ENCODE measurements at places on chromosomes 2 and 18.

- no peak for DNase-seq
Measured at GRCh38 chr2:224217962-224218347, 178.9 kb upstream of the SERPINE2 start.

GRCh38 chr18:27887287-27887686, 289.6 kb downstream of the CDH2 start:
- DNase-seq: no peak

DNA sequence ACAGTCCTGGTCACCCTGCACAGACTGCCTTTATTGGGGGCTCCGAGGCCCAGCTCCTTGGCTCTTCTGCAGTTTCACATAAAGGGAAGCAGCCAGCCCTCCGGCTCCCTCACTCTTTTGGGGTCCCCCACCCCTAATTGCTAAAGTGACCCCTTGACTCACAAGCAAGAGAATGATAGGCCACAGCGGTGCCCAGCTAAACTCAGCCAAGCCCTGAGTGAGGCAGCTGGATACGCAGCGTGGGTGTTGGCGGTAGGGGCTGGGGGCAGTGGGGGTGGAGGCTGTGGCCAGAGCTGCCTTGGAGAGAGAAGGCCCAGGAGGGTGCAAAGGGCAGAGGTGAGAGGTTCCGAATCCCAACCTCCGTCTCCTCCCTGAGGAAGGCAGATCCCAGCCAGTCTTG, 25.5 kb upstream of the ALPP start:
- no peak for DNase-seq

- DNase-seq: no peak
Measured at GRCh38 chr2:138023298-138023697, 59.0 kb downstream of the HNMT start.

DNA sequence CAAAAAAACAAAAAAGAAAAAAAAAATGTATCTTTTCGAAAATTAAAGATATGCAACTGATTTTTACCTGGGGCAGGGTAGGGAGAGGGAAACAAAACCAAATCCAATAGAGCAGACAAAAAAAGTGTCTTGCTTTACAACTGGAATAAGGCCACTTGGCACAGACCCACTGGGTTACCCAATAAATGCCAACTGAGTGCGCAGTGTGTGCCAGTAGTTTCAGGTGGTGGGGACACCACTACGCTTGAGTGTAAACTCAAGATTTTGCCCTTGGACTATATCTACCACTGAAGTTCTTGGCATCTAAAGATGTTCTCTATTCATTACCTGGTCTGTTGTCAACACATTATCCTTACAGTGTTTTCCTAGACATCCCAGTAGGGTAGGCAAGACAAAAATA, 16.3 kb downstream of the VPS4B start:
- DNase-seq: no peak

- no peak for DNase-seq
Measured at GRCh38 chr2:105912081-105912480, 167.4 kb downstream of the NCK2 start.

- no peak for DNase-seq
Measured at GRCh38 chr2:149278161-149278871, 52.1 kb upstream of the LYPD6 start.

DNA sequence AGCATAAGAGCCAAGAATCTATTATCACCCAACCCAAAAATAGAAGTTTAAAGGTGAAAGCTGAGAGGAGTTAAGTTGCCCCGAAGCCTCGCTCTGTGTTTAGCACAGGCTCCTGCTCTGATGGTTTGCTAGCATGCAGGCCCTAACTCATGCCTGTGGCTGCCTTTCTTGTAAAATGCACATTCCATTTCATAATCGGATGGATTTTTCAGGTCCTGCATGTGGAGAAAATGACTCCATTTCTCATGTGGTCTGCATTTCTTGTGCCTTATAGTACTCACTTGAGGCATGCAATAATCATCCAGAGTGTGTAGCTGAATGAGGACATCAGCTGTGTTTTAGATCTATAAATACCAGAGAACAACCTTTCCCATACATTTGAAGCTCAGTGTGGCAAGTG, 381.8 kb downstream of the CPS1 start:
- no peak for DNase-seq

- DNase-seq: no peak
Measured at GRCh38 chr18:23284629-23285028, 149.3 kb downstream of the CABLES1 start.

DNA sequence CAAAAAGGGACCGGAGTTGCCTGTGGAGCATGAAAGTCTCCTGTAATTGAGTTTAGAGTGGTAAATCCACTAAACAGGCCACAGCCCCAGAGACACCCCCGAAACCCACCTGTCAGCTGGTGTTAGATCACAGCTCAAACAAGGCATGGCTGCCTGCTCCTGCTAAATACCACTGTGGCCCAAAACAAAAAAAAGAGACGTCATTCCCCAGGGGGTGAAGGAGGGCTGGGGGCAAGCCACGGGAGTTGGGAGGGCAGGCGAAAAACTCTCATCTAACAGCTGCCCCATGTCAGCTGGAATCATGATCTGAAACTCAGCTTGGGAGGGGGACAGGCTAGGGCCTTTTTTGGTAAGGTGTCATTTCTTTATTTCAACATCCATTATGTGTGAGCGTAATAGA, 42.5 kb upstream of the LRPPRC start:
- no peak for DNase-seq

GRCh38 chr18:37997695-37998094, 432.1 kb upstream of the CELF4 start:
- DNase-seq: no peak

- peak; percentile 22 for DNase-seq
Measured at GRCh38 chr18:3914833-3915610, 465.1 kb downstream of the TGIF1 start.

DNA sequence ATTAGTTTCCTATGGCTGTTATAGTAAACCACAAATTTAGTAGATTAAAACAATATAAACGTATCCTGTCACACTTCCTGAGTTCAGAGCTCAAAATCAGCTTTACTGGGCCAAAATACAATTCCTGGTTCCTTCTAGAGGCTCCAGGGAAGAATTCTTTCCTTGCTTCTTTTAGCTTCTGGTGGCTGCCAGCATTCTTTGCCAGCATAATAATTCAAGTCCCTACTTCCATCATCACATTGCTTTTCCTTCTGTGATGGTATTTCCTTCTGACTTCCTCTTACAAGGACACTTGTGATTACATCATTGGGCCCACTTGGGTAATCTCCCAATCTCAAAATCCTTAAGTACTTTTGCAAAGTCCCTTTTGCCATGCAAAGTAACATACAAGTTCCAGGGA, 40.6 kb downstream of the MOB4 start:
- DNase-seq: no peak

- no peak for DNase-seq
Measured at GRCh38 chr18:35477497-35477896, 20.3 kb downstream of the INO80C start.

DNA sequence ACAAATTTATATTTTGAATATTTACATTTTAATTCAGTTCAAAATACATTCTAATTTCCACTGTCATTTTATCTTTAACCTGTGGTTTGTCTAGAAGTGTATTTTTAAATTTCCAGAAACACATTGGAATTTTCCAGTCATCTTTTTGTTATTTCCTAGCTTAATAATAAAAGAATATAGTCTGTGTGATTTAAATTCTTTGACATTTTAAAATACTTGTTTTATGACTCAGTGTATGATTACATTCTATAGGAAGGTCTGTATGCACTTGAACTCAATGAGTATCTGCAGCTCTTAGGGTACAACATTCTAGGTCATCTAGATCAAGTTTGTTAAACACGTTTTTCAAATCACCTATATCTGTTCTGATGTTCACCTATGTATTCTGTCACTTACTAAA, 88.3 kb upstream of the MBOAT2 start:
- no peak for DNase-seq

GRCh38 chr2:187056416-187057334, 207.7 kb upstream of the ZSWIM2 start:
- no peak for DNase-seq

All from NCI-H2081 (cell line).